Femur (tissue), 1 donor: ENCODE measurements at places on chromosomes 13 and 19.

DNA sequence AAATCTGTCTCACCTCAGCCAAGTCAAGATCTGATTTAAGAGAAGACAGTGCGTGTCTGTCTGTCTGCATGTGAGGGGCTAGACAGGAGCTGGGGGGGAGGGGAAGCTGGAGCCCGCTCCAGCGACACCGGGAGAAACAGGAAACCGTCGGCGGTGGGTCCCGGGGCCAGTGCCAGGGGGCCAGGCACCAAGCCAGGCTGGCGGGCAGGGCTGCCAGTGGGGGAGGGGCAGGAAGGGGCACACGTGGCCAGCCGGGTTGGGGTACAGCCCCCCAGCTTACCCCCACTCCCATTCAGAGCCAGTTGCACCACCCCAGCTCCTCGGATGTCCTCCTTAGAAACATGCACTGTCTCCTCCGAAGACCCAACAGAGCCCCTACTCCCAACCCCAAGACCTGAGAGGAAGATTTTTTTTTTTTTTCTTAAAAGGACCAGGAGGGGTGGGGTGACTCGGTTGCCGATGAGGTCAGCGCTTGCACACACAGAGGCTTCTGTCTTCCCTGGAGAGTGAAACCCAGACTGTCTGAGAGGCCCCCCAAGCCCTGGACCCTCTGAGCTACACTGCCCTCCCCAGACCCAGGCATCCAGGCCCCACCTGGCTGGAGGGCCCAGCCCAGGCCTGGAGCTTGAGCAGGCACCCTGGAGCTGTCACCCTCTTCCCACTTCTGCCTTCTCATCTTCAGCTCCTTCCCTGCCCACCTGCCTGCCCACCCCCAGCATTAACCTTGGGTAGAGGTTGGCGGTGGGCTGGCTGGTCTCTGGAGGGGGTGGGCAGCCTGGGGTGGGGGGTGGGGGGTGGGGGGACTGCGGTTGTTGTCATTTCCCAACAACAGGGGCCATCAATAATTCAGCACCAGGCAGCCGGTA lies 4.0 kb downstream of the ERF start:
- peak; percentile 80 for DNase-seq

GRCh38 chr13:109684824-109685202 lies 101.6 kb downstream of the IRS2 start:
- peak; percentile 49 for DNase-seq

DNA sequence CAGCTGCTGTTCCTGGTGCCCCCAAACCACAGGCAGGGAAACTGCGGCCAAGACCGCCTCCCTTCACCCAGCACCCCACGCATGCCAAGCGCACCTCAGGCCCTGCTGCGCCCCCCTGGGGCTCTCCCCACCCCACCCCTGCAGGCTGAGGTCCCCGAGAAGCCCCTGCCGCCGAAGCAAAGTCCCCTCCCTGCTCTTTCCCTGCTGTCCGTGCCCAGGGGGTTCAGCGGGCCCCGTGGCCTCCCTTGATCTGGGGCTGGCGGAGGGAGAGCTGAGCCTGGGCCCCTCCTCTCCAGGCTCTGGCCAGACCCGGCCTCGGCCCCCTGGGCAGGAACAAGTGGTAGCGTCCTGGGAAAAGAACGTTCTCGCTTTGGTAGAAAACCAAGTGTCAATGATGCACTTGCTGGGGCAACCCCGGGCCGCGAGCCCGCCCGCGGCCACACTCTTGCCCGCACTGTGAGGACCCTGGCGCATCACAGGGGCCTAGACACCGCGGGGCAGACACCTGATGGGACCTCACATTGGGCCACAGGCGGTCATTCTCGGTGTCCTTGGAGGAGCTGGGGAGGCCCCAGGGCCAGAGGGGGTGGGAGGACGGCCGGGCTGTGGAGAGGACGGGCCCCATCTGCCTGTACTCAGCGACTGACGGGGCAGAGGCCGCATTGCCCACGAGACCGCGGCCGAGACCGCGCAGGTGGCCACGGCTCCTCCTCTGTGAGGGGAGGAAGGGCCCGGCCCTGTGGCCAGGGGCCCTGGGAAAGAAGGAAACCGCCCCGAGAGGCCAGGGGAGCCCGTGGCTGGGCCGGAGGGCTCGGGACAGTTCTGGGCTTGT lies 29.0 kb downstream of the GPX4 start:
- no peak for DNase-seq

GRCh38 chr13:35140321-35140720 lies 198.3 kb downstream of the NBEA start:
- no peak for DNase-seq

- DNase-seq, result no peak
Observed at GRCh38 chr13:51794964-51795363, 9.0 kb downstream of the DHRS12 start.

GRCh38 chr19:52896431-52897137 lies 851 bp downstream of the ZNF320 start:
- peak; percentile 52 for DNase-seq

GRCh38 chr13:112333756-112334543 lies 42.2 kb upstream of the SPACA7 start:
- no peak for DNase-seq

DNA sequence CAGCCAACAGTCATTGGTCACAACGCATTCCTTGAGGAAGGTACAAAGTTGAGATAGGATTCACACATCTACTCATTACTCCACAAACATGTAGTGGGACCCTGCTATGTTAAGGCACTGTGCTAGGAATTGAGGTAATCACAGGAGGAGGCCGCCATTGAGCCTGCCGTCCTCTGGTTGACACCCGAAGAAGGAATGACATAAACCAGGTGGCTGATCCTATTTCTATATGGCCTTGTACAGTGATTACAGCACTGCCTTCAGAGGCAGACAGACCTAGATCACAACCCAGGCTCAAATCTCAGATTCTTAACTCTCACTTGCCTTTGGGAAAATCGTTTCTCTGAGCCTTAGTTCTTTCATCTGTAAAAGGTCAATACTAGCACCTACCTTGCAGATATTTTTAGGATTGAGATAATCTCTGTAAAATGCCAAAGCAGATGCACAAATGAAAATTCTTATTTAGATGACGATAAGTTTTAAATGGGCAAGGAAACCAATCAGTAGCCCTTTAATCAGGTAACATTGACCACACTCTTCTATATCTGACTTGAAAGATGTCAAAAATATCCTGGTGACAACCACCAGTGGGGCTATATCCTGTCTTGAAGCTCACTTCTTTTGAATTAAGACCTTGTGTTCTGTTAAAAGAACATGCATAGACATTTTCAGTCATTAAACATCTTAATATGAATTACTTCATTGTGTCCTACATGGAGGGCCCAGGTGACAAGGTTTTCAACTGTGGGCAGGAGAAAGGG lies 251.6 kb downstream of the KCTD12 start:
- no peak for DNase-seq

DNA sequence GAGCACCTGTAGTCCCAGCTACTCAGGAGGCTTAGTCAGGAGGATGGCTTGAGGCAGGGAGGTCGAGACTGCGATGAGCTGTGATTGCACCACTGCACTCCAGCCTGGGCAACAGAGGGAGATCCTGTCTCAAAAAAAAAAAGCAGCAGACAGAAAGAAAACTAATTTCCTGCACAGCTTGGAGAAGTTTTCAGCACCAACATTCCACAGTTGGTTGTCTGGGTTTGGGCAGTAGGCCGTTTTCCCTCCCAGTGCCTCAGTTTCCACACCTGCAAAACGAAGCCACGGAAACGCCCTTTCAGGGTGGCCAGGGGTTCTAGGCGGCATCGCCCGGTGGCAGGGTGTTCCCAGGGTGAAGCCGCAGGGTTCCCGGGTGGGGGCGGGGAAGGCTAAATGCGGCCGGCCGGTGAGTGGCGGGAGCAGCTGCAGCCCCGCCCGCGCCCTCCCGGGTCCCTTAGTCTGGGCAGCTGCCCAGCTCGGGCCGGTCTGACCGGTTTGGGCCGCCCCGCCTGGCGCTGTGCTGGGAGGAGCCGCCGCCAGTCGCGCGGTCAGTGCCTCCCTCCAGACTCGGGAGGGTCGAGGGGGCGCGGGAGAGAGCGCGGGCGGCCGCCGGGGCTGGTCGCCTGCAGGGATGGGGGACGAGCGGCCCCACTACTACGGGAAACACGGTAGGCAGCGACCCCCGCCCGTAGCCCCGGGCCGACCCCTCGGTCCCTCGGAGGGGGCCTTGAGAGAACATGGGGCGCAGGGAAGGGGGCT lies at the start of gene SLC44A2:
SLC44A2 (plus strand) TSS at position 551 of the 759 bp plus-strand sequence; CDS start at position 632, 81 bp downstream.
- DNase-seq, result peak; percentile 92

GRCh38 chr19:20077791-20078463 lies at the start of gene ZNF90:
ZNF90 (plus strand) TSS chr19:20078000; CDS start chr19:20078133, 133 bp downstream.
- peak; percentile 98 for DNase-seq

GRCh38 chr13:51625555-51626345 lies 41.5 kb downstream of the WDFY2 start:
- DNase-seq, result no peak

- peak; percentile 86 for DNase-seq
Observed at GRCh38 chr19:42401365-42402303, 11.5 kb upstream of the CNFN start.

GRCh38 chr13:31286930-31287329 lies 87.2 kb downstream of the B3GLCT start:
- DNase-seq, result no peak

GRCh38 chr13:52949742-52950141 lies 78.9 kb upstream of the OLFM4 start:
- DNase-seq, result no peak

GRCh38 chr13:94050686-94051085 lies 428.8 kb downstream of the DCT start:
- no peak for DNase-seq

GRCh38 chr13:107553838-107554237 lies 661.5 kb downstream of the LIG4 start:
- DNase-seq, result no peak

DNA sequence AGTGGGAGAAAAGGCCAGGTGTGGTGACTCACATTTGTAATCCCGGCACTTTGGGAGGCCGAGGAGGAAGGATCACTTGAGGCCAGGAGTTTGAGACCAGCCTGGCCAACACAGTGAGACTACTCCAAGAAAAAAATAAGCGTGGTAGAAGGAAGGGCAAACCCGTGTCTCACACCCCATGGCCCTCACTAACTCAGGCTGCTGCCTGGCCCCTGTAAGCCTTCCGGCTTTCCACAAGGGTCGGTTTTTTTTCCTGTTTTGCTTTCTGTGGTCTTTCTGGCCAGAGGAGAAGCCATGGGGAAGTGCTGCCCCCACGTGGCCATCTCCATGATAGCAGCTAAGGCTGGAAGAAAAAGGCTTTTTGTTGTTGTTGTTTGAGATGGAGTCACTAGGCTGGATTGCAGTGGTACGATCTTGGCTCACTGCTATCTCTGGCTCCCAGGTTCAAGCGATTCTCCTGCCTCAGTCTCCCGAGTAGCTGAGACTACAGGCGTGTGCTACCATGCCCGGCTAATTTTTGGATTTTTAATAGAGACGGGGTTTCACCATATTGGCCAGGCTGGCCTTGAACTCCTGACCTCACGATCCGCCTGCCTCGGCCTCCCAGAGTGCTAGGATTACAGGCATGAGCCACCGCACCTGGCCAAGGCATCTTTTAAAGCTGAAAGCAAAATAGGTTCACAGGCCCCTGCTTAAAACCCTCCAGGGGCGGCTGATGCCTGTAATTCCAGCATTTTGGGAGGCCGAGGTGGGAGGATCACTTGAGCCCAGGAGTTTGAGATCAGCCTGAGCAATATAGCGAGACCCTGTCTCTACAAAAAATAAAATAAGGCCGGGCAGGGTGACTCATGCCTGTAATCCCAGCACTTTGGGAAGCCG lies 7.5 kb upstream of the ARHGEF18 start:
- DNase-seq, result peak; percentile 90
